ENCODE measurements at places on chromosomes 1 and 21. TPM values are rescaled to one million over a fixed set of nuclear protein-coding genes. Genes with fewer than 3 reads are reported as not detected.
A peak's percentile ranks its signal among the peaks of the same experiment; 100 is the strongest.

DNA sequence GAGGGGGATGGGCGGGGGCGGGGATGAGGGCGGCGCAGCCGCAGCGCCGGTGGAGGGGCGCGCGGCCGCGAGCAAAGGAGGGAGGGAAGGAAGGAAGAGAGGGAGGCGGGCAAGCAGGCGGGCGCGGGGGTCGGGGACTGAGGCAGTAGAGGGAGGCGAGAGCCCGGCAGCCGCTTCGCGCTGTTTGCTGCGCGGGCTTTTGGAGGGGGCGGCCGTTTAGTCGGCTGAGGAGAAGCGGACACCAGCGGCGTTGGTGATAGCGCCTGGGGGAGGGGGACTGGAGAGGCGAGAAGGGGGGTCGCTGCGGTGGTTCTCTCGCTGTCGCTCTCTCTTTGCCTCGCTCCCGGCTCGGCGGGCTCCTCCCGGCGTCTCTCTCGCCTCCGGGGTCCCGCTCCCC is at the start of gene HS2ST1:
Gene HS2ST1 (plus strand): TSS at position 35 of the 397 bp plus-strand sequence.
- no peak for DNase-seq

DNA sequence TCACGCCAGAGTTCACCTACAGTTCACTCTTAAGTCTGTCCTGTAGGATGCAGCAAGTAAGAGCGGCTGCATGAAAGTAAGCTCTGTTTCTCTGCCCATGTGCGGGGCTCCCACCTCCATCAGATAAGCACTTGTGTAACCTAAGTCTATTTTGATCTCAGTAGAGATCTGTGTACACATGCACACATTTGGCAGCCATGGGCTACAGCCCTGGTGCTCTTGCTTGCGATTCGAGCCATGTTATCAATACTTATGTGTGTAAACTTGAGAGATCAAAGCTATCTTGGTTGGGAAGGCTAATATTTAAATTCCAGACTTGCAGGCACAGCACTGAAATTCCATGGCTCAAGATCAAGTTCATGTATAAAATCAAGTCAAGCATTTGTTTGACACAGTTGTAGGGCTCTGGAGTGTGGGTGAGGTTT is 244.7 kb upstream of the FGGY start:
- no peak for DNase-seq

GRCh38 chr1:54160351-54160750 is 7.6 kb upstream of the CDCP2 start:
- DNase-seq: no peak

Gene LPAR3
- total RNA-seq: 3.6 TPM

- peak; percentile 88 for DNase-seq
Measured at GRCh38 chr1:15152318-15153183, 996 bp upstream of the TMEM51 start.

Gene KCNH1
- total RNA-seq: 2.8 TPM

Gene SIM2
- 1.8 TPM for total RNA-seq

DNA sequence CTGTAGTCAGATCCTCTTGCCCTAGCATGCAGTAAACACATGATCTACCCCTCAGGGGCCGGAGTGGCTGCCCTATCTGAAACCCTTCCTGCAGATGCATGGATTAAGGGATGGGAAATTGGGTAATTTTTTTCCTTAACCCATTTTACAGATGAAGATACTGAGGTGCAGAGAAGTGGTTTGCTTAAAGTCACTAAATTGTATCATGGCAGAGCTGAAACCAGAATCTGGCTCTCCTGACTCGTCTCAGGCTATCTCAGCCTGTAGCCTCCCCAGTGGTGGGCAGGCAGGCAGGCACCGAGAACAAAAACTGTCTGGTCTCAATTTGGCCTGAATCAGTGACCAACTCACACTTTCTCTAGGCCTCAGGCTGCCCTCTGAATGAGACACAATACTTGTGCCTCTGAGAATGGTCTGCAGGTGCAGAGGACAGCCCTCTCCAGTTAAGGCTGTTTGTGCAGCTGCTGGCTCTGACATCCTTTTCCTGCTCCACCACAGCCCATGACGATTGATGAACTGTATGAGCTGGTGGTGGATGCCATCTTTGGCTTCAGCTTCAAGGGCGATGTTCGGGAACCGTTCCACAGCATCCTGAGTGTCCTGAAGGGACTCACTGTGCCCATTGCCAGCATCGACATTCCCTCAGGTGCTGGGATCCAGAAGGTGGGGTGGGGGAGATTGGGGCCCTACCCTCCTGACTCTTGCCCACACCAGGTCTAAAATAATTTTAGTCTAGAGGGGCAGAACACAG is 1.5 kb downstream of the NAXE start:
- DNase-seq: no peak

GRCh38 chr21:44498280-44499210 is 41.5 kb downstream of the KRTAP10-1 start:
- DNase-seq: no peak

- DNase-seq: no peak
Measured at GRCh38 chr1:87132284-87132870, 196.3 kb upstream of the LMO4 start.

Gene OR6K6
- total RNA-seq: not detected

Gene EPHX1
- total RNA-seq: 55.3 TPM

DNA sequence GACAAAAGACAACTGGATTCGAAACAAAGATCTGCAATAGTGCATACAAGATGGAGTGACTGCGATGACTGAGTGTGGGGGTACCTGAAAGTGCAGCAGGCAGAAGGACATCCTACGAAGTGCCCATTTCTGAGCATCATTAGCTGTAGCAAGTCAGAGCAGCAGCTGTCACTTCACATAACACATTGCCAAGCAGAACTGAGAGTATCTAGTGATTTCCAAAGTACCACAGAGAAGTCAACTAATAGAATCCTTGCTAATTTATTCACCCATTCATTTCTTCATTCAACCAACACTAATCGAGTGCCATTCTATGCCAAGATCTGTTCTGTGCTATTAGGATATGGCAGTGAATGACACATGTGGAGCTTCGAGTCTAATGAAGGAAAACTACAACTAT is 31.6 kb upstream of the CAMSAP2 start:
- no peak for DNase-seq

DNA sequence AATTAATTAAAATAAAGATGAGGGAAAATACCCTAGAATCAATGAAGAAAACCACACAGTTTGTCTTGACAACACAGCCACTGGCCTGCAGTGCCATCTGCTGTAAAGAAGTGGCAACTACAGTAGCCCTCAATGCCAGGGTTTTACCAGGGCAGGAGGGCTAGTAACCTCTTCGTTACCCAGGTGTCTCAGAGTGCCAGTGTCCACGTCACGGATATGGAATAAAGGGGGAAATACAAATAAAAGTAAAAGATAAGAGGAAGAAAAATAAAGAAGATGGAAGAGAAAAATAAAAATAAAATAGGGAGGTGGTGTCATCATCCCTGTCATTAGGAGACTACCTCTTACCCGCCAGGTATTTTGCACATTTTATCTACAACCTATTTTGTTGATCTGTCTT is 14.2 kb upstream of the SLC44A3 start:
- DNase-seq: peak; percentile 61

Gene SLC25A34
- 0.44 TPM for total RNA-seq

GRCh38 chr21:42198929-42199867 is 19.7 kb upstream of the ABCG1 start:
- DNase-seq: peak; percentile 21

DNA sequence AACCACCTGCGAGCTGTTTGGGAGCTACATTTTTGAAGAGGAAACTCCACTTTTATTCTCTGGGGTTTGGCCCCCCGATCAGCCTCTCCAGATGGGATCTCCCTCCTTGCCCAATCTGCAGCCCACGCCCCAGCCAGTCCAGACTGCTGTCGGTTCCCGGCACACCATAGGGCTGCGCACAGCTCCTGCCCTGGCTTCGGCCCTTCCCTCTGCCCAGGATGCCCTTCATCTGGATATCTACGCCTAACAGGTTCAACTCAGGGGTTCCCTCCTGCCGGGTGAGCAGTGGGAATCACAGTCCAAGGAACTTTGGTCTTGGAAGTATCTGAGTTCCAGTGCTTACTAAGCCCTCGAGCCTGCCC is 135.3 kb downstream of the KAZN start:
- DNase-seq: no peak

Gene KRTAP19-5
- not detected for total RNA-seq

Gene PTGS2
- 29.4 TPM for total RNA-seq

DNA sequence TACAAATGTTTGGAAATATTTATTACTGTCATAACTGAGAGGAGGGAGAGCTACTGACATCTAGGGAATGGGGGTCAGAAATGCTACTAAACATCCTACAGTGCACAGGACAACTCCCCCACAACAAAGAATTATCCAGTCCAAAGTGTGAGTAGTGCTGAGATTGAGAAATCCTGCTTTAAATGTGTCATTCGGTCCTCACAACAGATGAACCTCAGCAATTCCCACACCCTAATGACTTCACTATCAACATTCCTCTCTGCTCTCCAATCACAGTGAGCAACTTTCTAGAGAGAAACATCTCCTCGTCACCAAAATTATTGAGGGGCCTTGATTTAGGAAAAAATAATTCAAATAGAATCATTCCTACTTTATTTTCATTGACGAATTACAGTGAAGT is 18.0 kb downstream of the OMA1 start:
- peak; percentile 32 for DNase-seq

GRCh38 chr21:30240661-30241060 is 24.8 kb upstream of the CLDN8 start:
- no peak for DNase-seq

DNA sequence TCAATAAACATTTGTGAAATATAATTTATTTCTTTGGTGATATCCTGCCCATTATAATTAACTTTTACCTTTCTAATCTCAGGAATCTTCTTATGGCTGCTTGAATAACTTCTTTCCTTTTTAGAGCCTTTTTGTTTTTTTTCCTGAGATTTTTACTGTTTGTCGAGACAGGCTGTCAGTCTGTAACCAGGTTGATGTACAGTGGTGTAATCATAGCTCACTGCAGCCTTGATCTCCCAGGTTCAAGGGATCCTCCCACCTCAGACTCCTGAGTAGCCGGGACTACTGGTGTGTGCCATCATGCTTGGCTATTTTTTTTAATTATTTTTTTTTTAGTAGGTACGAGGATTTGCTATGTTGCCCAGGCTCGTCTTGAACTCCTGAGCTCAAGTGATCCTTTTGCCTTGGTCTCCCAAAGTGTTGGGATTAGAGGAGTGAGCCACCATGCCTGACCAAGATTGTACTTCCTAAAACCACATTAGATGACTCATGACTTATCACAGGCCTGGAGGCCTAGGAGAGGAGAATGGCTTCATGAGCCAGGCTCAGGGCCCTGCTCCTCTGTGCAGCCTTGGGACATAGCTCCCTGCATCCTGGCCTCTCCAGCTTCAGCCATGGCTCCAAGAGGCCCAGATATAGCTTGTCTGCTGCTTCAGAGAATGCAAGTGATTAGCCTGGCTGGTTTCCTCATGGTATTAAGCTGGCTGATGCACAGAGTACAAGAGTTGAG is 48.6 kb downstream of the CTH start:
- DNase-seq: peak; percentile 88

GRCh38 chr1:80403471-80403893 is 1397.0 kb upstream of the ADGRL4 start:
- DNase-seq: no peak

- no peak for DNase-seq
Measured at GRCh38 chr1:101264697-101265096, 27.9 kb downstream of the S1PR1 start.

Gene ARID1A
- 26.2 TPM for total RNA-seq

Gene ATP1A4
- total RNA-seq: not detected

Gene LCE3D
- total RNA-seq: not detected

Gene A3GALT2
- total RNA-seq: not detected

Gene FTCD
- not detected for total RNA-seq

Gene TMPRSS3
- not detected for total RNA-seq

Gene DCDC2B
- not detected for total RNA-seq

- DNase-seq: peak; percentile 67
Measured at GRCh38 chr1:212498283-212499040, 65.7 kb downstream of the NENF start.

- DNase-seq: no peak
Measured at GRCh38 chr1:203720242-203720641, 44.7 kb upstream of the LAX1 start.

- DNase-seq: peak; percentile 13
Measured at GRCh38 chr1:167708940-167709389, 12.8 kb upstream of the MPZL1 start.

Gene NBPF4
- total RNA-seq: not detected

Gene TEX38
- not detected for total RNA-seq

GRCh38 chr1:173240609-173241008 is 33.5 kb upstream of the TNFSF4 start:
- DNase-seq: no peak
